ENCODE measurements at places on chromosomes 5 and 9.

DNA sequence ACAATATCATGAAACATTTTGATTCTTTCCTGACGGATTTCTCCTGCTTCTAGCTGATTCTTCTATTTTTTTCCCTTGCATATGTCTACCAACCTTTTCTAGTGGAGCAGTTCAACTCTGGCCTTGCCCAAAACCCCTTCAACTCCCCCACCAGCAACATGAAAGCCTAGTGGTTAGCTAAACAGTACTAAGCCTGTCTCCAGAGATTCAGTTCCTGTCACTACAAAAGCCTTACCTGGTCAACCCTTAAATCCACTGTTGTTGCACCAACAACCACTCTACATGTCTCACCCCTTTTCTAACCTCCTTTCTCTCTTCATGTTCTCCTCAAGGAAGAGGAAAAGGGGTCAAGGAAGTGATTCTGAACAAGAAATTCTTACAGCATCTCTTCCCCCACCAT lies 74.8 kb upstream of the PIK3R1 start:
- no peak for DNase-seq

GRCh38 chr9:6219981-6220380 lies 4.4 kb downstream of the IL33 start:
- DNase-seq, result no peak

DNA sequence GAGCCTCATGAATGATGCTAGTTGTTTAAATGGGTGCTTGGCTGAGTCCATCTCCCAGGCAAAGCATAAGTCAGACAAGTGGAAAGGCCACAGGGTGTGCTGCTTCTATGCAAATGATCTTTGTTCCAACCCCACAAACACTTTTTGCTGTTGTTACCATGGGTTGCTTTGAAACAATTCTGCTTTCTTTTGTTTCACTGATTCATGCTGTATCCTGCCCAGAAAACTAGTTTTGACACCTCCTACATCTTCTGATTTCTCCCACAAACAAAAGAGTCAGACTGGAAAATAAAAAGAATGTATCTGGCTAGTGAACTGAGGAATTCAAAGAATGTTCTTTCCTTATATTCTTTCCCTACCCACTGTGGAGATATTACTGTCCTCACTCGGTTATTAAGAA lies 298.6 kb downstream of the DIRAS2 start:
- no peak for DNase-seq

- no peak for DNase-seq
Measured at GRCh38 chr9:127941062-127941960, 3.7 kb upstream of the DPM2 start.

GRCh38 chr5:38455796-38456330 lies 100.6 kb downstream of the LIFR start:
- no peak for DNase-seq

DNA sequence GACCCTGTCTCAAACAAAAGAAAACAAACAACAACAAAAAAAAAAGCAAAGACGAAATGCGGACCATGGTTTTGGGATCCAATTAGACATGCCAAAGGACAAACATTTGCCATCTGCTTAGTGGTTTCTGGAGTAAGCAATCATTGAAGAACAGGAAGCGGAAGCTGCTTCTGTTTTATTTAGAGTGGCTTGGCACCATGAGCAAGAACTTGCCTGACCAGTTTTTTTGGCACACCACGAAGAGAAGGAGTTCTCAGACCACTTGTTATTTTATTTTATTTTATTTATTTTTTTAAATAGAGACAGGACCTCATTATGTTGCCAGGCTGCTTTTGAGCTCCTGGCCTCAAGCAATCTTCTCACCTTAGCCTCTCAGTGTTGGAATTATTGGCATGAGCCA lies 17.0 kb downstream of the BTF3 start:
- DNase-seq, result no peak

- DNase-seq, result no peak
Measured at GRCh38 chr5:147474140-147474539, 35.7 kb downstream of the DPYSL3 start.

GRCh38 chr5:150615141-150615699 lies 25.2 kb upstream of the SYNPO start:
- DNase-seq, result no peak

GRCh38 chr5:115389799-115390382 lies 93.4 kb upstream of the CCDC112 start:
- no peak for DNase-seq

- DNase-seq, result no peak
Measured at GRCh38 chr5:168649306-168649705, 70.1 kb upstream of the PANK3 start.

DNA sequence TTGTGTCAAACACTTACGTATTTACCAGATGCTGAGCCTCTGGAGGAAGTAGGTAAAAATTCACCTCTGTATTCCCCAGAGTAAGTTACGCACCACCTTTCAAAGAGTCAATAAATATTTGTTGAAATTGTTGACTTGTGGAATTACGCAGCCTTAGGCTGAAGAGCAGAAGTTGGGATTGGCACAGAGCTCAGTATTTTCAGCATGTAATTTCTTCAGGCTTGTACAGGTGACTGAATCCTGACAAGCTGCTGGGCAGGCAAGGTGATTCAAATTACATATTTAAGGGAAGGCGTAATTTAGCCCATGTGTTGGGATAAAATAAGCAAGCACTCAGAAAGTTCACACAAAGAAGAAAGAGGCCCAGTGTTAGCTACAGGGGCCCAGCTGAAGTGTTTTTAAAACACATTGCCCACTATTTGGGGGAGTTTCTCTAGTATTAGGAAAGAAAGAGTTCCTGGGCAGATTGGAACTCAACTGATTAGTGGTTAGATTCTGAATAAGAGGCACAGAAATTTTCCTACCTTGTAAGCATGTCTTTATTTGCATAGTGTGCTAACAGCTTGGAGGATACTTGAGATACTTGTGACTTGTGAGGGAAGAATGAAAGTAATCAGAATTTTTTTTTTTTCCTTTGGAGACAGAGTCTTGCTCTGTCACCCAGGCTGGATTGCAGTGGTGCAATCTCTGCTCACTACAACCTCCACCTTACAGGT lies 165.3 kb upstream of the FBXL7 start:
- DNase-seq, result no peak

DNA sequence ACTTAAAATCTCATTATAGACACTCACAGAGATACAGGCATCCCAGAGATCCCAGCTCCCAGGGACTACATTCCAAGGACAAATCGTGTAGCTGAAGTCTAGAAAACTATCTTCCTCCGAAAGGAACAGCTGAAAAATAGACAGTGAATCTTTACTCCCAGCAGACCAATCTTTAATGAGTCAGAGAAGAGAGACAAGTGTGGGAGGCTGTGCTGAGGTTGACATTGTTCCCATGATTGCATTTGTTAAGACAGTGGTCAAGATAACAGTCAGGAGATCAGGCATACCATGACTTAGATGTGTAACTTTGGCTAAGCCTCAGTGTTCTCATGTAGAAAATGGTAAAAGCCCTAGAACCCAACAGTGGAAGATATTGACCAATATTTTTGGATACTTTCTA lies 120.7 kb downstream of the PAPPA start:
- DNase-seq, result no peak

- no peak for DNase-seq
Measured at GRCh38 chr9:106174346-106174745, 480.0 kb downstream of the TMEM38B start.

DNA sequence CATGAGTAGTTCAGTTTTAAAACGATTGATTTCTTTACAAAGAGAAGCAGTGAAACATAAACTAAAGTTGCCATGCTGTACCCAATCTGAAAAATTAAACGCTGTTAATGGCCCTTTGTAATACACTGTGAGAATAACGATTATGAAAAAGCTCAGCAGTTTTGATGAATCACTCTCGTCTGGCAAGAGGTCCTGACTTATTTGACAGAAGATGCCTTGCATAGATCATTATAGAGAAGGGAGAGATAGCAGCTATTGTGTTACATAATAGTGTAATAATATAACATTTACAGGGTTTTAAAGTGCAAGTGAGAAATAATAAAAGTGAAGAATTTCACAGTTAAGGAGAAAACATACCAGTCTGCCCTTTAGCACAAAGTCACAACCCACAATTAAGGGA lies 361.5 kb upstream of the CDH10 start:
- DNase-seq, result no peak

- DNase-seq, result no peak
Measured at GRCh38 chr5:109853377-109853776, 163.7 kb downstream of the MAN2A1 start.

- DNase-seq, result no peak
Measured at GRCh38 chr9:112327718-112328450, 5.5 kb downstream of the PTBP3 start.

DNA sequence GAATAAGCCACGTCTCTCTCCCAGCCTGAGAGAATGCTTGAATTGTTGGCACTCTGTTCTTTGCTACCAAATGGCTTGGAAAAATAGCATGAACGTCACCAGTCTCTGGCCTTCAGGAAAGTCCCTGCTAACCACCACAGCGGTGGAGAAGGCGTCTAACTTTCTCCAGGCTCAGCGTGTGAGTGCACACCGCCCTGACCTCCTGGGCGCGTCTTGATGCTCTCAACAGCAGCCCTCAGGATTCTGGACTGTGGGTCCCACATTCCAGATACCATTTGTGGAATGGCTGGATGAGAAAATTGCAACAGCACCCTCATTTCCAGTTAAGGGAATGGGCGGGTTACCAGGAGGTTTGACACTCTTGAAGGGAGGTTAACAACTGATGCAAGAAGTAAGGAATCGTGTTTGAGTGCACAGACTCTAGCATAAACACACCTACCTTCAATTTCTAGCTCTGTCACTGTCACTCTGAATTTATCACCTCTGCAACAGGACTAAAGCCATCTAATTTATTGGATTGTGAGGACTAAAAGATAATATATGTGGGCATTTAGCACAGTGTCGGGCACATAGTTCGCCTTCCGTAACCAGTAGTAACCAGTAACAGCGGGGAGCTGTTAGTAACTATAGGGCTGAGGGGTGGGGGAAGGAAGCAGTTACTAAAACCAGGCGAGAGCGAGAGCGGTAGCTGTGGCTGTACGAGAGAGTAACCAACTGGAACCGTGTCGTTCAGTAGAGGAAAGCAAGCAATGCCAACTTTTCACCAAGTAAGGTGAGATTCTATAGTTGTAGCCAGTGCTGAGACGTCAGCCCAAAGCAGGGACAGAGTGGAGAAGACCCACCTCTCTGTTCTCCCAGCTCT lies 807 bp upstream of the PLGRKT start:
- no peak for DNase-seq

GRCh38 chr5:96657068-96657467 lies 5.1 kb upstream of the CAST start:
- DNase-seq, result peak; percentile 45

DNA sequence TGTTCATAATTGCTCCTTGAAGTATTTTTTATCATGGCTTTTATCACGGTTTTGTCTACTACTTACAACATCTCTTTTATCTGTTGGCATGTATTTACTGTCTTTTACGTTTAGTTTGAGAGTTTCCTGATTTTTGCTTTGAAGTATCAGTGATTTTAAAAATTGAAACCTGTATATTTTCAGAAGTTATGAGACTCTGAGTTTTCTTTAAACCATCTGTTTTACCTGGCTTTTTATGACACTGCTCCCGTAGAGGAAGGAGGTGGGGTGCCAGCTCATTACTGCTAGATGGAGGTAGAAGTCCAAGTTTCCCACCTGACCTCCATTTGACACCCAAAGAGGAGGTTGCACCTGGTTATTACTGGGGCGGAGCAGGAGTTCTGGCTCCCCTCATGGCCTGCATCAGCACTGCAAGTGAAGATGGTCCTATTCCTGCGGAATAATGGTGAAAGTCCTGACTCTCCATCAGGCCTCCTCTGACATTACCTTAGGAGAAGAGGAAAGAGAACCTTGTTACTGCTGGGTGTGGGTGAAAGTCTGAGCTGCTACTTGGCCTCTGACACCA lies 10.0 kb upstream of the ZNF131 start:
- DNase-seq, result no peak

GRCh38 chr5:39619168-39619818 lies 194.5 kb upstream of the DAB2 start:
- no peak for DNase-seq

DNA sequence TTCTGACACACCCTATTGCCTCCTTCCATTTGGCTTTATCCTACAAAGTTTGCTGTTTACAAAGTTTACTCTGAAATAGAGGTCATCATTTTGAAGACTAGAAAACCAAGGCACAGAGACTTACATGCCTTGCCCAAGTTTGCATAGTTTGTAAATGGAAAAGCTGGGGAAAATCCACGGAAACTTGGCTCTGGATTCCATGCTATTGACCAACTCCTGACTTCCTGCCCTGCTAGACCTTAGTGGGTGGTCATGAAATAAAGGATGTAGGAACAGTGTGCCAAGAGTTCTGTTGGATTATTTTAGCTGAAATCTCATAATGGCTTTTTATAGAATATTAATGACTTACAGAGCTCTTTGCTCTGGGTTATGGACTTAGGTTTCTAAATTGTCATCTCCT lies 69.5 kb downstream of the GRIA1 start:
- no peak for DNase-seq

GRCh38 chr9:123914517-123915196 lies 15.3 kb downstream of the DENND1A start:
- DNase-seq, result no peak

GRCh38 chr5:180830253-180831138 lies 27.9 kb upstream of the MGAT1 start:
- peak; percentile 52 for DNase-seq

GRCh38 chr5:134879456-134879855 lies 5.3 kb downstream of the TXNDC15 start:
- DNase-seq, result no peak

DNA sequence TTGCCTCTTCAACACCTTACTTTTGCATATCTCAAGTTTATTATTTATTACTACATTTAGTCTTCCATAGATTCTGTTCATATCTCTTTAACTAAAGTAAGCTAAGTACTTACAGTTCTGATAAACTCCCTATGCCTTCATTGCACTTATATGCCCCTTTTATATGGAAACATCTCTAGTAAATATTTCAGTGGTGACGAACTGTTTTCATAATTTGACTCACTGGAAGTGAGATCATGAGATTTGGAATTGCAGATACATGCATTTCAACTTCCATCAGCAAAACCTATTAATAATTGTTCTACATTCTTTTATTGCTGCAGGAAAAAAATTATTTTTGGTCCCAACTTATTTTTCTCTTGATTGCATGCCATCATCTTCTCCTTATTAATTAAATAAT lies 263.5 kb downstream of the CD180 start:
- DNase-seq, result no peak

DNA sequence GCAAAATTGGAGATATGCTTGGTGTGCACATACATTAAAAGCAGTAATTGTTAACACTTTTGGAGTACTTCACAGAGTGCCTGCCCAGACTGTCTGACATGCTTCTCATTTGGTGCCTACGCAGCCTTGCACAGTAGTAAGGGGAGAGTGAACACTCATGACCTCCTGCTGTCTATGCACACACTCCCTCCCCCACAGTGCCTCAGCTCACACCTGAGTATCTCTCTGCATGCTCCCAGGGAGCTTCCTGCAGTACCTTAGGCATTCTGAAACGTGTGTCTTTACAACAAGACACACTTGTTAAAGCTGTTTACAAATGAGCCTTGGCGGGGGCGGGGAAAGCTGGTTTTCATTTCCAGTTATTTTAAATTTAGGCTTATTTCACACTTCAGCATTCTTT lies 18.0 kb downstream of the MAP3K1 start:
- no peak for DNase-seq

Data from activated naive CD8-positive, alpha-beta T cell treated with anti-CD3 and anti-CD28 coated beads, Interleukin-2, amount 10 ng/mL, durations not matched to agents 7 days and 5 days (primary cell).